ENCODE measurements at places on chromosomes 16 and 17.

DNA sequence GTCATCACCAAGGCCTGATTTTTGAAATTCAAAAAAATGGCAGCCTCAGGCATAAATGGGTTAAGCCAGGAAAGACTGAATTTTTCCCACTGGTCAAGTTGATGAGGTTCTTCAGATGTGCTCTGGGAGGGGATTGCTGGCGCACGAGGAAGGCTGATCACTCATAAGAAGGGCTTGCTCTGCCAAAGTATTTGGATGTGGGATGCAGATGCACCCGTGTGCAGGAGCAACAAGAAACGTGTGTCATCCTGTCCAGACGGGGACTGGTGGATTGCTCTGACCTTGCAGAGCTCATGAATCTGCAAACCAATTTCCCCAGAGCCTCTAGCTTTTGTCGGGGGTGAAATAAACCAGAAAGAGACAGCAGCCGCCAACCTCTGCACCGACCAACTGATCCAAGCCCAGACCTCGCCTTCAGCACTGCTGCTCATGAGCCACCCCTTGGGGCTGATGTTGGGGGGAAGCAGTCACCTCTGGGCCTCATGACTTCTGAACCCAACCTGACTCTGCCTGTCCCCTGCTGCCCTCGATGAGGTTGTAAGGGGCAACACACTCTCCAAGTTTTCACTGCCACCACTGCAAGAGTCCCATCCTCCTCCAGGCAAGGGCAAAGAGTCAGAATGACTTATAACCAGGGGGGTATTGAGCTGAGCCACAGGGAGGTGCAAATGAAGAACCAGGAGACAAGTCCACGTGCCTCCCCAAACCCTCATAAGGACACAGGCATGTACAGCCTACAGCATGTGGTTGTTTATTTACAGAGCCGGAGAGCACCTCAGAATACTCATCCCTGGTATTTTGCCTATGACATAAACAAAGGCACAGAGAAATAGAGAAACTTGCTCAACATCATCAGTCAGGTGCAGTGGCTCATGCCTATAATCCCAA lies 452.0 kb downstream of the SOX9 start:
- no peak for DNase-seq

DNA sequence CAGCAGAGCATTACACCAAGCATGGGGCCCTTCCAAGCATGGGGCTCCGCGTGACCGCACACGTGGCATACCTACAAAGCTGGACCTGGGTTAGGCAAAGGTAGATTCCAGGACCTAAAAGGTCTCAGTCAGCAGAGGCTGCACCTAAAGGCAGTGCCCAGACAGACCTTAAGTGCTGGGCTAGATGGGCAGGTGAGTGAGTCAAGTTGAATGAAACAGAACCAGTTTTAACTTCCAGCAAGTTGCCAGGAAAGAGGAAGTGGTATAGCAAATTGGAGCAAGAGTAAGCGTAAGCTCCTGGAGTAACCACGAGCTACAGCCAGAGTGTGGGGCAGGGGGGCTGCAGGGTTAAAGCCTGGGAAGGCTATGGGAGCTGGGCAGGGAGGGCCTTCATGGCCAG lies 49.5 kb downstream of the SRCIN1 start:
- DNase-seq, result no peak

- DNase-seq, result peak; percentile 95
Measured at GRCh38 chr17:50177983-50178834, 12.4 kb downstream of the SGCA start.

DNA sequence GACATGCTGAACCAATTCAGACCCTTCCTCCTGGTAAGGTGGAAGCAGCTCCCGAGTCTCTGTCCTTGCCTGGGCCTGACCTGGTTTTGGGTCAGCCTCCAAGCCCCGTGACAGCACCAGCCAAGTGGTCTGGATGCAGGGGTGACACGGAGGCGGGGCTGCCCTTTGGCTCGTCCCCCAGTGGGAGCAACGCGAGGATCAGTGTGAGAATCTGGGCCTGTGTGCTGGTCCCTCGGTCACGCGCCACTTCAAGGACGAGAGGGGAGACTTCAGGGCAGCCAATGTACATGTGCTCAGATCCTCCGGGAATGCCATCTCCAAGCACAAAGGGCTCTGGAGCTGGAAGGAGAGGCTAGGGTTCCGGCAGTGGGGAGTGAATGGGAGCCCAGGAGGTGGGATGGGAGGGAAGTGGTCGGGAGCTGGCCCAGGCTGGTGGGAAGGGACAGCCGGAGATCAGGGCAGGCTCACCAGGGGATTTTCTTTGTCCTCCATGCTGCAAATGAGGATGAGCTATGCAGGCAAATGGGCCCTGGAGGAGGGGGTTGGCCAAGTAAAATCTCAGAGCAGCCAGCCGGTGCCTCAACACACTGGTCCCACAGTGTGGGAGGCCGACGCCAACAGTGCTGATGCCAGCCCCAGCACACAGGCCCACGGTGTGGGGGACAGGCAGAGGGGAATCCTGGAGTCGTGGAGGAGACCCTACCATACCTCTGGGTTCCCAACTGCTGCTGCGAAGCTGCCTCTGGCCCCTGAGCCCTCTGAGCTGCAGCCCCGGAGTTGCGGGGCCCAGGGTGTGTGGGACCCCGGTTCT lies 4.2 kb upstream of the NDRG4 start:
- no peak for DNase-seq

DNA sequence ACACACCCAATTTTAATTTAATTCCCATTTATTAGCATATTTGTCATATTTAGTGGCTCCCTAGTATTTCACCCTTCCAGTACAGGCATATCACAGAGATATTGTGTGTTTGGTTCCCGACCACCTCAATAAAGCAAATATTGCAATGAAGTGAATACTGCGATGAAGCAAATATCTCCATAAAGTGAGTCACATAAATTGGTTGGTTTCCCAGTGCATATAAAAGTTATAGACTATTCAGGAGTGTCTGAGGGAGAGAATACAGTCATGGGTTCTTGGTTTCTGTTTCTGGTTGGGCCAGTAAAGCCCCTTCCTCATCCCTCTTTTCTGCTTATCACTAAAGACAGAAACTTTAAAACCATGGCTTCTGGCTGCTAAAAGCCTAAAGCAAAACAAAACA lies 295.4 kb upstream of the AXIN2 start:
- no peak for DNase-seq

DNA sequence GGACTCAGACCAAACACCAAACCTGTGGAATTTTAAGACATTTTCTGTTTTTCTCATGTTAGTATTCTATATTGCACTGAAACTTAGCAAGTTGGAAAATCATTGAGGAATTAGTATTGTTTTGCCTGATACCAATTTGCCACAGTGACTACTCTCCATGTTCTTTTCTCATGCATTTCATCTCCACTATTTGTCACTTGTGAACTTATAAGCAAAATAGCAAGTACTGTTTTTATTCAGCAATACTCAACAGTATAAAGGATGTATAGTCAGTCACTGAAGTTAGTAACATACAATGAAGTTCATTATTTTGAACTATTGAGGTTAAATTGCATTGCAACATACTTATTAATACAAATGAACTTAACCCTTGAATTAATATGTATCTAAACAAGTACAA lies 5.8 kb upstream of the VPS35L start:
- DNase-seq, result no peak

GRCh38 chr17:31900877-31901276 lies 631 bp downstream of the UTP6 start:
- DNase-seq, result no peak

GRCh38 chr16:67120025-67120424 lies 10.3 kb downstream of the PHAF1 start:
- DNase-seq, result no peak

DNA sequence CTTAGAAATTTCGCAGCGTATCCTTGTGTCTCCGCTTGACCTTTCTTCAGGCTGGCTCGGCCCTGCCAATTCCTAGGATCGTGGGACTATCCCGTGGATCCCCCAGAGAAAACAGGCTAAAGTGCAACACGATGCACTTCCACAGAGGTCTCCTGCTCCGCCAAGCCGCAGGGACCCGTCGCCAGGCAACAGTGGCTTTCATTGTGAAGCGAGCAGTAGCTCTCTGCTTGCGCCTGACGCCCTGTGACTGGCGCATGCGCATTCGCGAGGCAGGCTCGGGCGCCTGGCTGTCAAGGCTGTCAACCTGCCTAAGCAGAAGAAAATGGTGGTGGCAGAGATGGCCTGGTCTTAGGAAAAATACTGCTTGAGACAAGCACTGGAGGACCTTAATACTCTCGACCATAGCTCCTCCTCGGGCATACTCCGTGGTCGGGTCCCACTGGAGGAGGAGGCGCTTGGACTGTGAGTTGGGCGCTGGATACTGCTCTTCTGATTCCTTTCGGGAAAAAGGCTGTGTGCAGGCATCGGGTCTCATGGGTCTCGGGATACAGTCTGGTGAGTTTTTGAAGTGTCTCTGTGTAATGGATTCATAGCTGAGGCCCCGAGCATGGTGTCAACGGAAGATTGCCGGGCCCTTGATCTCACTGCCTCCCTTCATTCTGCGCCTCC lies 2336.1 kb downstream of the TP53TG3F start:
- peak; percentile 59 for DNase-seq
